ENCODE measurements at places on chromosomes 6 and 20. TPM values are rescaled to one million over a fixed set of nuclear protein-coding genes. Genes with fewer than 3 reads are reported as not detected.

DNA sequence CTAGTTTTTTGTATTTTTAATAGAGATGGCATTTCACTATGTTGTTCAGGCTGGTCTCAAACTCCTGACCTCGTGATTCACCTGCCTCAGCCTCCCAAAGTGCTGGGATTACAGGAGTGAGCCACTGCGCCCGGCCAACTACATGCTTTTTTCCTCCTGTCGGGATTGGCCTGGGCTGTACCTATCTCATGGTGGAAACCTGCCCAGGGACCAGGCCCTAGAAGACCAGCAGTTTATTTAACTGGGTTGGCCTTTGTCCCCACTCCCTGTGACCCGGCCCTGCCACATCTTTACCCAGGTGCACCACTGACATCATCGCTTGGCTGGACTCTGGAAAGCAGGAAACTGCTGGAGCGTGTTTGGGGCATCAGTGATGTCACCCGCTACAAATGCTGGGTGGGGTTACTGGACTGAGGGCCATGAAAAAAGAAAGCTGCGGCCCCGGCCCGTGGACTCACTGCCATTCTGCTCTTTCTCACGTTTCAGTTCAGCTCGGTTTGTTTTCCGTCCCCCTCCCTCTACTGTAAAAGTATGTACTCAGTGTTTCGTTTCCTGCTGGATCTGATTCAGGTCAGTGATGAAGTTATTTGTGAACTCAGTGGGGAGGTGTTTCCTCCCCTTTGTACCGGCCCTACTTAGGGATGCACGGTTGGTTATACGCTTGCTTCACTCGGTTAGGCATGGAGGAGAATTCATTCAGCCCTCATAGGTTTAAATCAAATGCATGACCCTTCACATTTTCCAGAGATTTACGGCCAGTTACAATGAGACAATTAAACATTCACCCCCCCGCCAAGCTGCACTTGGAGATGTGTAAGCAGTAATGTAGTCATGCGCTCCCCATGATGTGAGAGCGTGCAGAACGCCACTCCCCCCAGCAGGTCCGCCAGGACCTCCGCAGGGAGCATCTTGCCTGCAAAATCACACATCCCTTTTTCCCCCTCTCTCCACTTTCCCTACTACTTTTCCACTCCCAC, 179.3 kb downstream of the MTHFD1L start:
- no peak overlapping the region for H3K4me3 ChIP-seq
- no peak overlapping the region for H3K27ac ChIP-seq
- no peak for DNase-seq
- peaks cover 12% of the 10 kb centered on the region for H3K4me1 ChIP-seq
- peaks cover 51% of the 10 kb centered on the region for H3K36me3 ChIP-seq

GRCh38 chr20:53826597-53827291, 233.1 kb upstream of the ZNF217 start:
- H3K36me3 ChIP-seq: no peaks in the 10 kb centered on the region
- H3K4me1 ChIP-seq: peaks cover 37% of the 10 kb centered on the region
- peak overlapping the region; percentile 66 for H3K4me3 ChIP-seq
- no peak for DNase-seq

- peaks cover 36% of the 10 kb centered on the region for H3K27me3 ChIP-seq
- no peak overlapping the region for H3K4me3 ChIP-seq
- H3K36me3 ChIP-seq: no peaks in the 10 kb centered on the region
- no peak for DNase-seq
Measured at GRCh38 chr6:32867554-32868256, 13.7 kb downstream of the PSMB9 start.

DNA sequence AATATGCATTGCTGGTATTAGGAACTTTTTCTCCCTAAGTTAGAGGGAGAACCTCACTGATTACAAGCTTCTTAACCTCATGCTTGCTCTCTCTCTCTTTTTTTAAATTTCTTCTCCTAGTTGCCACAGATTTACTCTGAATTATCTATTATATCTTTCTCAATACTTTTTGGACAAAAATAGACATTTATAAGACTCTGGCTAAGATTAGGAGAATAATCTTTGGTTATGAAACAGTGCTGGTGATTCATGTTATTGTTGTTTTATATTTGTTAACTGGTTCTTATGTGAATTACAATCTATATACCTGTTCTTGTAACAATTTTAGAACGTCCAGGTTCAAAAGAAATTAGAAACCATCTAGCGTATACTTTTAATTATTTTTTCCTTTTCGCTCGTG, 187.8 kb downstream of the OGFRL1 start:
- H3K4me3 ChIP-seq: no peak overlapping the region
- no peak for DNase-seq
- peaks cover 20% of the 10 kb centered on the region for H3K4me1 ChIP-seq
- no peaks in the 10 kb centered on the region for H3K27me3 ChIP-seq
- H3K36me3 ChIP-seq: no peaks in the 10 kb centered on the region
- no peak overlapping the region for H3K27ac ChIP-seq

The SLC12A5 gene
- total RNA-seq: 0.75 TPM

The RWDD1 gene
- 41.6 TPM for total RNA-seq

The ECI2 gene
- 38.4 TPM for total RNA-seq

The ARMC12 gene
- 2.6 TPM for total RNA-seq

The AIG1 gene
- total RNA-seq: 120 TPM

Data from MCF 10A (cell line).